ENCODE measurements at places on chromosomes 2 and 18.

DNA sequence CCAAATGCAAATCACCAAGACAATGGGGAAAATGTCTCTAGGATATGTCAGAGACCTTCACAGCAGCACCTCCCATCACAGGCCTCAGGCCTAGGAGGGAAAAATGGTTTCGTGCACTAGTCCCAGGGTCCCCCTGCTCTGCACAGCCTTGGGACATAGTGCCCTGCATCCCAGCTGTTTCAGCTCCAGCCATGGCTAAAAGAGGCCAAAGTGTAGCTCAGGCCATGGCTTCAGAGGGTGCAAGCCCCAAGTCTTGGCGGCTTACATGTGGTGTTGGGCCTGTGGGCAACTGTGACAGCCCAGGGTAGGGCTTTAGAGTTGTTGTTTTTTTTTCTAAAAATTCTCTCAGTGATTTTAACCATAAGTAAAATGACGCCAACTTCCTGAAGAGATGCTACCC, 25.5 kb upstream of the SOCS6 start:
- DNase-seq = no peak

GRCh38 chr2:98205889-98206288, 118.9 kb downstream of the VWA3B start:
- no peak for DNase-seq

- DNase-seq = no peak
These were observed 33.0 kb upstream of the GATA6 start for GRCh38 chr18:22136395-22136794.

- DNase-seq = no peak
These were observed 100.9 kb downstream of the ZNF521 start for GRCh38 chr18:25251068-25251467.

- DNase-seq = peak; percentile 62
These were observed at the start of gene ABI2 for GRCh38 chr2:203327901-203328759. Gene ABI2, plus strand, starts transcription at chr2:203328394. Its CDS starts 121 bp downstream, at chr2:203328515.

GRCh38 chr2:114156366-114157056, 266.6 kb downstream of the ACTR3 start:
- no peak for DNase-seq

DNA sequence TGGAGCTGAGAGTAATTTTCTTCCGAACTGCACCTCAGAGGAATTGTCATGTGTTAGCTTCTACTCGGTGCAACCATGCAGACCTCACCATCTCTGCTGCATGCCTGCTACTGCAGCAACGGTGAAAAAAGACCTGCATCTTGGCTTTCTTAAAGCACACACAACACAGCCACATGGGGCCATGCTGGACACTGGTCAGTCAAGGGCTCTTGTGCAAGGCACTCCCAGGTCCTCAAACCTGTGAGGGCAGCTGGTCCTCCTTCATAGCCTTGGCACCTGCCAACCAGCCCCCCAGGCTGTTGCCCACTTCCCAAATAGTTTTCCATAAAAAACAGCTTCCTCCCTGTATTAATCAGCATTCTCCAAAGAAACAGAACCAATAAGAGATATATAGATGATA, 113.5 kb upstream of the TEX51 start:
- DNase-seq = no peak

GRCh38 chr2:29751390-29751789, 170.0 kb downstream of the ALK start:
- DNase-seq = no peak

DNA sequence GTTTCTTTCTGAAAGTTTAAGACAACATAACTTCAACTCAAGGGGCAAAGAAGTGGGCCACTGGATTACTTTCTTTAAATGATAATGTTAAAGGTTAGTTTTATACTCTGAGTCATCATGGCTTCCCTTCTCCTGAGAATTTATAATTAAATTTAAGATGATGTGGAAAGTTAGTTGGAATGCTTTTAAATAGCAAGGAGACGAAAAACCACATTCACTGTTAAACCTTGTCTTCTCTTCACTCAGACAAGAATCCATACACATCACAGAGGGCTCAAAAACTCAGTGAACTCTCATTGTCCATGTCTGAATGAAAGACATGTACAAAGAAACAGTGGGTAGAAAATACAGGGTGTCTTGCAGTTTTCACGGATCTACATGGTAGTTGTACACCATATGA, 65.6 kb downstream of the COL5A2 start:
- DNase-seq = no peak

GRCh38 chr2:233056961-233057605, 3.1 kb upstream of the INPP5D start:
- no peak for DNase-seq

GRCh38 chr18:79200546-79201268, 131.5 kb downstream of the ATP9B start:
- peak; percentile 11 for DNase-seq

GRCh38 chr18:7566567-7567473, at the start of gene PTPRM:
Gene PTPRM, plus strand, starts transcription at chr18:7567316. Its CDS starts 503 bp downstream, at chr18:7567819.
- peak; percentile 35 for DNase-seq

- no peak for DNase-seq
These were observed 2.5 kb downstream of the HADHA start for GRCh38 chr2:26241928-26242436.

DNA sequence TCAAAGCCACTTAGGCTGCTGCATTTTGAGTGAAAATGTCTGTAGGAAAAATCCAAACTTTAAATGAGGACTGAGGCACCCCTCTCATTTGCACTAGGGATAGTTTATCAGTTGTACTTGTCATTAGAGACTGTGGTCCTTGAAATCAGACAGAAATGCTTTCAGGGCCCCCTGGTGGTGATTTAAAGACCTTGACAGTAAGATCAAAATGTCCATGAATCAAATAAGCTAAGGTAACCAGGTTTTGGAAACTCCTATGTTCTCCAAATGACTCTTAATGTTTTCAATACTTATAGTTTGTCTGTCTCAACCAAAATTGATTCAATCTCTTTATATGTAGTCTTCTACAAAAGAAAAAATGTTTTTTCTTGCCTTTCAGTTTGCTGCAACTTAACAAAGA, 28.8 kb upstream of the DDX18 start:
- no peak for DNase-seq

DNA sequence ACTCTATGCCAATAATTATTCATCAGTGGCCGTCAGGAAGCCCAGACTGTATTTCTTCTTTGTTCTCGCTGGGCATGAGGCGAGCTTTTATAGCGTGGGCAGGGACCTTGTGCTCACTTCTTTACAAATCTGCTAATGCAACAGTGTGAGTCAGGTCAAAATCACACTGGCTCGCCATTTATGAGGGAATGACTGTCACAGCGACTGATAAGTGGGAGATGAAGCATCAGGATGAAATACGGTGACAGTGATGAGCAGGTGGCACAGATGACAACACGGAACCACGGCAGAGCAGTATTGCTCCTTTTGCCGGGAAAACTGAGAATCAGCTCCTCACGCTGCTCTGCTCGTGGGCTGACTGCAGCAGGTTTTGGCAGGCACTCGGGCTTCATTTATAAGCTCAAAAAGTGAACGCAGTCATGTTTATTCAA, 20.5 kb downstream of the TYMS start:
- no peak for DNase-seq

GRCh38 chr2:131056932-131057287, 36.4 kb downstream of the FAM168B start:
- no peak for DNase-seq

DNA sequence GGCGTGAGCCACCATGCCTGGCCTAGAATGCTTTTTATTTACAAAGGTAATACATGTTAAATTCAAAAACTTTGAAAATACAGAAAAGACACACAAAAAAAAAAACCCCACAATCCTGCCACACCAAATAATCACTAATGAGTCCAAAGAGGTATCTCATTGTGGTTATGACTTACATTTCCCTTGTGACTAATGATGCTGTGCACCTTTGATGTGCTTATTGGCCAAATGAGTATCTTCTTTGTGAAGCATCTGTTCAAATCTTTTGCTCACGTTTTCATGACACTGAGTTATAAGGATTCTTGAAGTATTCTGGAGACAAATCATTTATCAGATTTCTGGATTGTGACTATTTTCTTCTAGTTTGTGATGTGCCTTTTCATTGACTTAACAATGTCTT, 6.4 kb upstream of the NLRC4 start:
- no peak for DNase-seq

DNA sequence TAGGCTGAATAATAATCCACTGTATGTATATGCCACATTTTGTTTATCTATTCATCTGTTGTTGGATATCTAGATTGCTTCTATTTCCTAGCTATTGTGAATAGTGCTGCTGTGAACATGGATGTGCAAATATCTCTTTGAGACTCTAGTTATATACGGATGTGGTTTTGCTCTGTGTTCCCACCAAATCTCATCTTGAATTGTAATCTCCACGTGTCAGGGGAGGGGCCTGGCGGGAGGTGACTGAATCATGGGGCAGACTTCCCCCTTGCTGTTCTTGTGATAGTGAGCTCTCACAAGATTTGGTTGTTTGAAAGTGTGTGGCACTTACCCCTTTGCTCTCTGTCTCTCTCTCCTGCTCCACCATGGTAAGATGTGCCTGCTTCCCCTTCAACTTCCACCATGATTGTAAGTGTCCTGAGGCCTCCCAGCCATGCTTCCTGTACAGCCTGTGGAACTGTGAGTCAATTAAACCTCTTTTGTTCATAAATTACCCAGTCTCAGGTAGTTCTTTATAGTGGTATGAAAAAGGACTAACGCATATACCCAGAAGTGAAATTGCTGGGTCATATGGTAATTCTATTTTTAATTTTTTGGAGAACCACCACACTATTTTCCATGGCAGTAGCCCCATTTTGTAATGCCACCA, 86.1 kb upstream of the UPP2 start:
- peak; percentile 32 for DNase-seq

- no peak for DNase-seq
These were observed 86.3 kb upstream of the PELI1 start for GRCh38 chr2:64230540-64230939.

GRCh38 chr2:62458671-62459081, 47.3 kb downstream of the TMEM17 start:
- no peak for DNase-seq

DNA sequence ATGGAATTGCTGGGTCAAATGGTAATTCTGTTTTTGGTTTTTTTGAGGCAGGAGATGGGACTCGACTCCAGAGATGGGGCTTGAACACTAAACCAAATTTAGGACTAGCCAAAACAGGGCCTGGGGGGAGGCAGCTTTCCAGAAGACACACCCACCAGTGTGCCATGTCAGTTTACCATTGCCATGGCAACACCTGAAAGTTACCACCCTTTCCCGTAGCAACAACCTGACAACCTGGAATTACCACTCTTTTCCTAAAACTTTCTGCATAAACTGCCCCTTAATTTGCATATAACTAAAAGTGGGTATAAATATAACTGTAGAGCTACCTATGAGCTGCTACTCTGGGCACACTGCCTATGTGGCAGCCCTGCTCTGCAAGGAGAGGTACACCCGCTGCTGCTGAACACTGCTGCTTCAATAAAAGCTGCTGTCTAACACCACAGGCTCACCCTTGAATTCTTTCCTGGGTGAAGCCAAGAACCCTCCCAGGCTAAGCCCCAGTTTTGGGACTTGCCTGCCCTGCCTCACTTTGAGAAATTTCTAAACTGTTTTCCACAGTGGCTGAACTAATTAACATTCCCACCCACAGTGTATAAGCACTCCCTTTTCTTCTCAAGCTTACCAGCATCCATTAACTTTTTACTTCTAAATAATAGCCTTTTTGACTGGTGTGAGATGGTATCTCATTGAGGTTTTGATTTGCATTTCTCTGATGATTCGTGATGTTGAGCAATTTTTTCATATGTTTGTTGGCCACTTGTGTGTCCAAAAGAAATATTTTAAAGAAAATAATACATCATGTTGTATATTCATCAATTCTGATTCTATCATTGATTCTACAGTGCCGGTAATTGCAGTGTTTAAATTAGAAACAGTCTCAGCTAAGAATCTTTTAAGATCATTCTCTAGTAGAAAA, 10.6 kb downstream of the CDK15 start:
- DNase-seq = no peak

GRCh38 chr2:70473101-70473722, 80.4 kb downstream of the TGFA start:
- no peak for DNase-seq

GRCh38 chr2:172381275-172382027, 45.9 kb upstream of the ITGA6 start:
- DNase-seq = no peak

DNA sequence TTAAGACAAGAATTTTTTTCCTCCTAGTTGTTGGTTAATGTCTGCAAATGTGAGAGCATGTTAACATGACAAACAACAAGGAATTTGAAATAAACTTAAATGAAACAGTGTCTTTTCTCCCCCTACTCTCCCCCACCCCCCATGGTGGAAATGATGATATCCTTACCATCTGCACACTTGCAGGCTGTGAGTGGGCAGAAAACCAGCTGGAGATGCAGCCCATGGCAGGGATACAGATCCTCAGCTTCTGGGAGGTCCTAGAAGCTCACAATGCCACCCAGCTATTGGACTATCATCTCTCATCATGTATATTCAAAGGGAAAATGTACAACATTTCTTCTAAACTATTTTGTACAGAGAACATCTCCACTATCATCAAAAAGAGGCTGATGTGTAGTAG, 196.8 kb downstream of the SLC8A1 start:
- DNase-seq = no peak

GRCh38 chr18:79983793-79984192, 4.6 kb downstream of the TXNL4A start:
- DNase-seq = no peak

DNA sequence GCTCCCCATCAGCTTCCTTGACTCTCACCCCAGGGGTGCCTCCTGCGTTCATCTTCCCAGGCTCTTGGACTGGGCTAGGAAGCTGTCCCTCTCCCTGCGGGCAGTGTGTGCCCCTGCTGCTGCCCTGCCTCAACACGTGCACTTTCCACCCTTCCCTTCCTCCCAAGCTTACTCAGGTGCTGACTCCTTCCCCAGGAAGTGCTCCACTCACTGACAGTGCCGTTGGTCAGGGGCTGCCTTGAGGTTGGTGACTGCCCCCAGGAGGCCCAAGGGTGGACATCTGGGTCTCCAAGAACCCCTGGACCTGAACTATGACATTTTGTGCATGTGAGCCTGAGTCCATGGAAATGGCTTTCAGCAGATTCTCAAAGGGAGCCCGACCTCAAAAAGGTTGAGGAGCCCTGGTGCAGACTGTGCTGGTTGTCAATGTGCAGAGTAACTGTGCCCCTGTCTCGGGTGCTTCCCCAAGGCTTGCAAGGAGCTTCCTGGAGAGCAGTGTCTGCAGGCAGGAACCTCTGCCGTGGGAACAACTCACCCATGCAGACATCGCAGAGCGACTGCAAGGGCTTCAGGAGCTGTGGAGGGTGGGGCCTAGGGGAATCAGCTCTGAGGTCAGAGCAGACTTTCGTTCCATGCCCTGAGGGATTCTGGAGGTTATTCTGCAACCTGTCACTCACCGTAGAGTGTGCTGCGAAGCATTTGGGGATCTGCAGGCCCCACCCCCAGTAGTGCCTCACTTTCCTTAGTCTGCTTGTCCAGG, 116.5 kb upstream of the MCFD2 start:
- no peak for DNase-seq

DNA sequence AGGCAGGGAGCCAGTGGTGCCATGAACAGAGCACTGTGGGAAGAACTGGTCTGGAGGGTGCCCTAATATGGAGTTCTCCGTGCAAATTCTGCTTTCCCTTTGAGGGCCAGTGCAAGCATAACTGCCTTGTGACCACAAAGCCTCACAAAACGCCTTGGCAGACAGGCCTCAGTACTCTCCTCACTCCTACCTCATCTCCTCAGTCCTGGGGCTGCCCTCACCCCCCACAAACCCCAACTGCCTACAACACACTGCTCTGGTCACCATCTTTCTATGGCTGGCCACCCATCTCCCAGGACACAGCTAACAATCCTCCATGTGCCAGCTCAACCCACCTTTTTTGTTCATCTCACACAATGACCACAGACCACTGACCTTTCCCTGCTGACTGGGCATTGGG, 8.9 kb downstream of the COX5B start:
- DNase-seq = no peak

Data from CD4-positive, alpha-beta T cell (primary cell).